Transverse colon (tissue), 4 donors: ENCODE measurements at places on chromosomes 1 and 21.

GRCh38 chr1:27379564-27380122 is 3.5 kb downstream of the CD164L2 start:
- DNase-seq, result no peak

DNA sequence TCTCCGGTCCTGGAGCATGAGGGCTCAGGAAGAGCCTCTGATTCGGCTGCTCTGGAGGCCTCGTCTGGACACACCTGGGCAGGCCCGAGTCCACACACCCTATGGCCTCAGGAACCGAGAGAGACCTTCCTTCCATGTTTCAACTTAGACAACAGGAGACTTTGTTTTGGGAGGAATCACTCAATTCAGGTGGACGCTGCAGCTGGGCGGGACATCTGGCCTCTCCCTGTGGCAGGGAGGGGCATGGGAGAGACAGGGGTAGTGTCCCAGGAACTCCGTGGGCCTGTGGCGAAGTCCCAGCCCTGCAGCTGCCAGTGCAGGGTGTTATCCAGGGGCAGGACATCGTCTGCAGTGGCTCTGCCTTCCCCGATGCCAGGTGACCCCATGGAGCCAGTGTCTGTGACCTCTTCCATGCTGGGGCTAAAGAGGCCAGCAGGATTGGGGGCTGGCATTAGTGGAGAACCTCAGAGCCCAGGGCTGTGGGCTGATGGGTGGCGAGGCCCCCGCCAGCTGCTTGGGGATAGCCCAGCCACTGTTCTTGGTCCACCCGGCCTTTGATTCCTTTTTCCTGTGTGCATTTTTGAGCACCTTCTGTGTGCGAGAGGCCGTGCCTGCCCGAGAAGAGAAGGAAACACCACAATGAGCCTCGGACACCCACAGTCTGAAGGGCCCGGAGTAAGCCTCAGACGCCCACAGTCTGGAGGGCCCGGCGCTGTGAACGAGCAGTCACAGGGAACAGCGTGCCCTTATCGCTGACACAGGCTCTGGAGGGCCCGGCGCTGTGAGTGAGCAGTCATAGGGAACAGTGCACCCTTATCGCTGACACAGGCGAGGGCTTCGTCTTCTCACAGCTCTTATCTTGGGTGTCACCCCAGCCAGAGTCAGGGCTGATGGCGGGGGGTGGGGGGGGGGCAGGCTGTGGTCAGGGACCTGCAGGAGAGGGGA is 6.2 kb downstream of the COL18A1 start:
- no peak for DNase-seq

DNA sequence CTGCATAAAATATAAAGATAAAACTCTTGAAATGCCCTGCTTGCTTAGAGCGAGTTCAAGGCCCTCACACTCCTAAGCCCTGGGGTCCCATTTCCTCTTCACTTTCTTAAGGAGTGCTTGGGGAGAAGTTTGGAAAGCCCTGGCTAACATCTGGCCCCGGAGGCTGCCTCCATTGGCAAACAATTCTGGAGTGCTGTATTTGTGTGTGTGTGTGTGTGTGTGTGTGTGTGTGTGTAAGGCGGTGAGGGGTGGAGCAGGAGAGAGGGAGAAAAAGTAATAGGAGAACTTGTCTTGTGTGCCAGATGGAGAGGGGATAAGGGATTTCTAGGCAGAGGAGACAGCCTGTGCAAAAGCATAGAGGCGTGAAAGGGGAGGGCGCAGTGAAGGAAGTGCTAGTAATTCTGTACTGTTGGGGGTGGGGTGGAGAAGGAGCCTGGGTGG is 578 bp upstream of the TRIM62 start:
- no peak for DNase-seq

GRCh38 chr1:6891781-6892579 is 106.7 kb downstream of the CAMTA1 start:
- no peak for DNase-seq

DNA sequence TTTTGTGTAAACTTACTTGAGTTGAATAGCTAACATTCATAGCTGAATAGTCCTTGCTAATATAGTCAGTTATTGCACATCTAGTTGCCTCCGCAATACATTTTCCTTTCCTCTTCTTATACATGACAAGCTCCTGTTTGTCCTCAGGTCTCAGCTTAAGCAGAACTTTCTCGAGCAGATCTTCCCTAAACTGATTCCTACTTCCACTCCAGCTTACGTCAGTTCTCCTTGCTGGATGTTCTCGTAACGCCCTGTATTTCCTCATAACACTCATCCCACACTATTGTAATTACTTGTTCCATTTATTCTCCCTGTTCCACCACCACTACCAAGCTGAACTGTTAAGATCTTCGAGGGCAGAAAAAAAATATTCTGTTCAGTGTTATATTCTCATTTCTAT is 15.1 kb upstream of the OMA1 start:
- DNase-seq, result no peak

DNA sequence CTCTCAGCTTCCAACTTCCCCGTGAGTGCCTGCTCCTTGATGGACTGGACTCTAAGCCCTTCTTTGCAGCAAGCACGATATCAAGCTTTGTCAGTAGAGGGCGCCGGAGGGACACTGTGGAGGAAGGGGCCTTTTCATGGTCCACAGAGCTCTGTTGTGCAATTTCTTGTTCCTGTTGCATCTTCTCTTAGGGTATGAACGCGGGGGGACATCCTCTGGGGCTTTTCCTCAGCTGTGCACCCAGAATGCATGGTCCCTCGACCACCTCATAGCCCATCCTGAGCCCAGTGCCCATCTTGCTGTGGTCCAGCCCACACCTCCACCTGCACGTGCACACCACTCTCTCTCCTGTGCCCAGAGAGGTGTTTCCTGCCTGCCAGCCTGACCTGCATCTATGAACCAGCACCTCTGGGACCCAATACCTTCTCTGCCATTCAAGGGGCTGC is 556.8 kb downstream of the PTPRU start:
- DNase-seq, result peak; percentile 80

DNA sequence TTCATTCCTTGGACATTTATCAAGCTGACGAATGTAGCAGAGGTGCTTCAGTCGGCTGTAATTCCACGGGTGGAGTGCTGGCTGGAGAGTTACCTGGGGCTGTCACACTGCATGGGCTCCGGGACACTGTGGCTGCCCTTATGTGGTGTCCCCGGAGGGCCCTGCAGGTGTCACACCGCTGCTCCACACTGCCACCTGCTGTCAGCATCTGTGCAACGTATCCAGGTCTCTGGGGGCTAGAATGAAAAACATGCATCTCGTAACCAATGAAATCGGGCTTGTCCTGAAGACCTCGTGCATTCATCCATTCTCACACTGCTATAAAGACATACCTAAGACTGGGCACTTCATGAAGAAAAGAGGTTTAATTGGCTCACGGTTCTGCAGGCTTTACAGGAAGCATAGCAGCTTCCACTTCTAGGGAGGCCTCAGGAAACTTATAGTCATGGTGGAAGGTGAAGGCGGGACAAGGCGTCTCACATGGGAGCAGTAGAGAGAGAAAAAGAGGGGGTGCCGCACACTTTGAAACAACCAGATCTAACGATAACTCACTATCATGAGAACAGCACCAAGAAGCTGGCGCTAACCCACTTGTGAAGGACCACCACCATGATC is 46.7 kb upstream of the PCBP3 start:
- peak; percentile 82 for DNase-seq

DNA sequence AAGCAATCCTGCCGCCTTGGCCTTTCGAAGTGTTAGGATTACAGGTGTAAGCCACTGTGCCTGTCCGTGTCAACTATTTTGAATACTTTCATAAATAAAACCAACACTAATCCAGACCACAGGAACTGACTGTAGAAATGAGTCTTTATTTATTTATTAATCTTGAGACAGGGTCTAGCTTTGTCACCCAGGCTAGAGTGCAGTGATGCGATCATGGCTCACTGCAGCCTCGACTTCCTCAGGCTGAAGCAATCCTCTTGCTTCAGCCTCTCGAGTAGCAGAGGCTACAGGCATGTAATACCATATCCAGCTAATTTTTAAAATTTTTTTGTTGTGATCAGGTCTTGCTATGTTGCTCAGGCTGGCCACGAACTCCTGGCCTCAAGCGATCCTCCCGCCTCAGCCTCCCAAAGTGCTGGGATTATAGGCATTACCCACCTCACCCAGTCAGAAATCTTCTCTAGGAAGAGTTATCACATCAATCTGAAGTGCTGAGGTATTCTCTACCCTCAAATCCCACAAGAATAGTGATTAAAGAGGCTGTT is 21.7 kb upstream of the CPLANE2 start:
- DNase-seq, result no peak

DNA sequence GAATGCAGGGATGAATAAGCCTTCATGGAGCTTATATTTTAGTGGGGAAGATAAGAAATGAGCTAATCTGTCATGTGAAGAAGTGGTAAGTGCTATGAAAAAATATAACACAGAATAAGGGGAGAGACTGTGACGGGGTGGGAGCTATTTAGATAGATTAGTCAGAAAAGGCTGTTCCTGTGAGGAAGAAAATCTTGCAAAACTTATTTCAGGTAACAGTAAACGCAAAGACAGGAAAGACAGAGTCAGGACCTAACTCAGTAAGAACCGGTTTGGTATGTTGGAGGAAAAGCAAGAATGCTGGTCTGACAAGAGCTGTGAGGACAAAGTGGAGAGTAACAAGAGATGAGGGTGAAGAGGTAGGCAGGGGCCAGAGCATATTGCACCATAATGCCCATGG is 22.0 kb downstream of the GNAI3 start:
- no peak for DNase-seq

GRCh38 chr1:9271283-9271682 is 21.4 kb upstream of the SPSB1 start:
- no peak for DNase-seq

DNA sequence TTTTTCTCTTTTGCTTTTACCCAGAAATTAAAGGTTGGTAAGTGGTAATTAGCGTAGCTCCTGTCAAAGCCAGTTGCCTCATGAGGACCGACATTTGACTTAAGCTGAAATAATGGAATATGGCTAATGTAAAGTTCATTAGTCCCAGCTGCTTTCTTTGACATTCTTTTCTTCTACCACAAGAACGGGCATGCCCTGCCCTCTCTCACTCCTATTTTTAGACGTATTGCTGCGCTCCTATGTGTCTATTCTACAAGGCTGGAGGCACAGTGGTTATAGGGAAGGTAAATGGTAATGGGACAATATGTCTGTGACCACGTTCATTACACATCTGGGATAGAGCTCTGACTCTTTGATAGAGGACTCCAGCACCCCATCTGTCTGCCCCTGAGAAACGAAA is 6.8 kb downstream of the CORT start:
- no peak for DNase-seq

DNA sequence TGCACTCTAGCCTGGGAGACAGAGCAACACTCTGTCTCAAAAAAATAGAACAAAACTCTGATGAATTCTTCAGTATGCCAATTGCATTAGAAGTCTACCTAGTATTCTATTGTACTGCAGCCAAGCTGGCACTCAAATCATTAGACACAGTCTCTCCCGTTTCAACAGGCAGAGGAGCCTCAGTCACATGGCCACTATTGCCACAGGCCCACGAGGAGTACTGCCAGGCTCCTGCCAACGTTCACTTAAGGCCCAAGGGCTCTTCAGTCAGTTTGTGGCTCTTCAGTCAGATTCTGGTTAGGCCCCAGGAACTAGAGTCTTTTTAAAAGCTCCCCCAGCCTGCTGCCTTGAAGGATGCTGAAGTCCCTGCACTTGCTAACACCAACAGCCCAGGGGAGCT is 73.4 kb downstream of the SH3BGR start:
- DNase-seq, result no peak

DNA sequence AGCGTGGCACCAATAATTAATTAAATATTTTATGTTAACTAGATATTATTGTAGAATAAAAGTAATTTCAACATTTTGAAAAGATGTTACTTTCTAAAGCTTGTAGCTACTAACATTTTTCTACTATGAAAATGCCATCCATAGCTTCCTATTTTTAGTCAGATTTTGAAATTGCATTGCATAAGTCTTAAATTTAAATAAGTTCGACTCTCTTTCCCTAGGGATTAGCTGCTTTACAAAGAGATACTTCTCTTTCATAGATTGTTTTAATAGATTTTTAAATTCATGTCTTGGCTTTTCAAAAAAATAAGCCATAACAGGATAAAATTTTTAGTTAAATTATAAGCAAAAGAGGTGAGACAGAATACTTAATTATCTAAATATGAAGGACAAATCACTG is 1279.6 kb downstream of the KCNT2 start:
- DNase-seq, result no peak

GRCh38 chr1:65108025-65108642 is 39.9 kb upstream of the AK4 start:
- DNase-seq, result peak; percentile 65

GRCh38 chr1:96095849-96096612 is 625.6 kb upstream of the PTBP2 start:
- no peak for DNase-seq

- no peak for DNase-seq
Observed at GRCh38 chr1:244779410-244779809, 56.0 kb upstream of the COX20 start.

- DNase-seq, result no peak
Observed at GRCh38 chr1:165837838-165838364, 10.5 kb downstream of the UCK2 start.

DNA sequence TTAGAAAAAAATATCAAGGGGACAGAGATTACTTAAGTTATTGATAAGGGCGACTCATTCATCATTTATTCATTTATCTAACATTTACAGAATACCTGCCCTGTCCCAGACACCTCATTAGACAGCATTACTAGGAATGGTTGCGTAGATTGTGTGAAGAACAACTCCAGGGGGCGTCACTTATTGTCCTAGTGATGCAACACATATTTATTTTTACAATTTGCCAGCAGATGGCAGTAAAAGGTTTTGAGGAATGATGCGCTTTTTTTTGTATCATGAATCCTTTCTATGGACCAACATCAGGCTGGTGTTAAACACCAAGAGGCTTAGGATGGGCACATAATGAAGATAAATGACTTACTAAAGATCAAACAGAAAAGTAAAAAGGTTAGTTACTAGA is 5.5 kb downstream of the NCAM2 start:
- DNase-seq, result no peak

DNA sequence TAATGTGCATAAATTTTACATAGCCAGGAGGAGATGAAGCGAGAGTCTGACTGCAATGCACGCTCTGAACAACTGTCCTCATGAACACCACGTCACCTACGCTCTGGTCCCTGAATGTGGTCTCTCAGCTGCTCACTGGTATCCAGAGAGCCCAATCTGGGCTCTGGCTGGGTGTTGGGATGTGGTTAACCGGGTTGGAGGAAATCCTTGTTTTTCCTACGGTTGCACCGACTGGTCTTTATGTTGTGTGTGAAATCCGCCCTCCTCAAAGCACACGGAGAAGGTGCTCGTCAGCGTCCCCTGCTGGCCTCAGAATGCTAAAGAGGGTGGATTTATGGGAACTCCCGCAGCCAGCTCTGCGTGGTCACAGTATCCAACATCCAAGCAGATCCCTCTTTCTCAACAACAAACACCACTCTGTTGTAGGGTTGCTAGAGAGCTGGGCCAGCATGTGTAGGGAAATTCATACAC is 51.8 kb upstream of the FAM89A start:
- peak; percentile 48 for DNase-seq

- no peak for DNase-seq
Observed at GRCh38 chr1:76066394-76066793, 8.2 kb upstream of the ST6GALNAC3 start.

- DNase-seq, result no peak
Observed at GRCh38 chr1:63264161-63264560, 58.2 kb upstream of the FOXD3 start.

GRCh38 chr1:167229719-167230385 is 9.2 kb downstream of the POU2F1 start:
- no peak for DNase-seq
